ENCODE measurements at places on chromosomes 13 and 19.
A peak's percentile ranks its signal among the peaks of the same experiment; 100 is the strongest.

GRCh38 chr19:9406798-9407352 lies 28.5 kb downstream of the ZNF266 start:
- no peak for DNase-seq

DNA sequence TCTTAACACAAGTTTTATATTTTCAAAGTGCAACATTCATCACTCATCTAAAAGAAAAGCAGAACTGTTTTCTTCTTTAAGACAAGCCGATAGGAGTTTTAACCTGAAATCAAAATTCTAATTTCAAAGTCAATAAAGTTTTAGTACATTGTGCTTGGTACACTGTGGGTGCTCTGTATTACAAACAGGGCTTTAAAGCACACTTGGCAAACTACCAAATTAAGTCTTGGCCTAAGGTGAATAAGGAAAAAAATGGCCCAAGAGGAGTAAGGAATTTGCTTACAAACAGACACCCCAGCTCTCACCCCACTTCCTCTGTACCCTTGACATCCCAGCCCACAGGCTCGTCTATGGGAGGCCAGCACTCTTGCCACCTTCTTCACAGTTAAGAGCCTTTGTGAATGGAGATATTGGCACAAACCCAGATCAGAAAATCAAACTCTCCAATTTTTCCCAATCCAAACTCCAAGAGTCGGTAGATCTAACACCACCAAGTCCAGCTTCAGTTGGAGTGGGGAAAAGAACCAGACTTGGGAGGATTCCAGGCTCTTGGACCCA lies 66.0 kb downstream of the ABCC4 start:
- no peak for DNase-seq

- DNase-seq: no peak
Measured at GRCh38 chr13:112579310-112579843, 8.6 kb downstream of the TUBGCP3 start.

DNA sequence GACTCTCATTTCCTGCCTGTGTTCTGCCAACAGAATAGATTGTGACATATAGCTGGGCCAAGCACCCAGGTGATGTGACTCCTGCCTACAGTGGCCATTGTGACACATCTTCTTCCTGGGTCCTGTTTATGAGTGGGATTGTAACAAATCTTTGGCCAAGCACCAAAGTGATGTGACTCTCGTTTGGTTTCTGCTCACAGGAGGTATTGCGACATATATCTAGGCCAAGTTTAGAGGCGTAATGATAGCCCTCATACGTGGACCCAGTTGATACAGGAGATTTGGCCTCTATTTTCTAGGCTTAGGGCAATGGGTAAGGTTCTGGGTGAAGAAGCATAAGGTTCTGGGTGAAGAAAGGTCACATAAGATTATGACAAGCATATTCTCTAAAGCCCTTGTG lies 76.2 kb downstream of the ZNF208 start:
- DNase-seq: no peak

- no peak for DNase-seq
Measured at GRCh38 chr19:30695171-30695875, 323.1 kb downstream of the ZNF536 start.

DNA sequence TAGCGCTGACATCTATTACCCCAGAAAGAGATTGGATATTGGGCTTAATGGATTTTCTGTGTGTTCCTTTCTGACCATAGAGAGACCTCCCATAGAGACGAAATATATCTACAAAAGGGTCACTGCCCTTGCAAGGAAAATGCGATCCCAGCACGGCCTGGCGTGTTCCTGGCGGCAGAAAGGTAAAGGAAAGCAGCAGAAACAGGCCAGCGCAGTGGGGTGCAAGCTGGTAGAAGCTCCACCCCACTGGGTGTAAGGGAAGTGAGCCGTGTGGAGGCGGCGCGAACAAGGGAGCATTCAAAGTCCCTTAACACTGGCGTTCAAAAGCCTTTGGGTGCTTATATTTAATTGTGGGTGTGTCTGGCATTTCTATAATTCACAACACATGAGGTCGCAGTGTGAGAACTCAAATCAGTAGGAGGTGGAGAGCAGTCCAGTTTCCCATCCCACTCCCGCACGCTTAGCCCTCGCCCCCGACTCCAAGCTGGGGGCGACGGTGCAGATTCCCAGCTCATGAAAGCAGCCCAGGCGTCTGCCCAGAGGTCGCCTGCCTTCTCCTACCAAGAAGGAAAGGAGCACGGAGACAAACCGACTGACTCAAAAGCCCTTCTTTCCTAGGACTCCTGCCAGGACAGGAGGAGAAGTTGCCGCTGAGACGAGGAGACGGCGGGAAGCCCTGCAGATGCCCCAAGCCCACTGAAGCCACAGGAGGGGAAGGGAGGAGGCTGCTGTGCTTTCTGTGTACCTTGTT lies 478.4 kb downstream of the FOXO1 start:
- no peak for DNase-seq

GRCh38 chr13:30835442-30835841 lies 70.6 kb upstream of the MEDAG start:
- DNase-seq: no peak

- peak; percentile 46 for DNase-seq
Measured at GRCh38 chr13:49098198-49098597, 121.9 kb upstream of the MLNR start.

- peak; percentile 8 for DNase-seq
Measured at GRCh38 chr19:34555447-34555846, 73.9 kb downstream of the WTIP start.

GRCh38 chr19:23542562-23542961 lies 144.4 kb downstream of the ZNF675 start:
- DNase-seq: no peak

DNA sequence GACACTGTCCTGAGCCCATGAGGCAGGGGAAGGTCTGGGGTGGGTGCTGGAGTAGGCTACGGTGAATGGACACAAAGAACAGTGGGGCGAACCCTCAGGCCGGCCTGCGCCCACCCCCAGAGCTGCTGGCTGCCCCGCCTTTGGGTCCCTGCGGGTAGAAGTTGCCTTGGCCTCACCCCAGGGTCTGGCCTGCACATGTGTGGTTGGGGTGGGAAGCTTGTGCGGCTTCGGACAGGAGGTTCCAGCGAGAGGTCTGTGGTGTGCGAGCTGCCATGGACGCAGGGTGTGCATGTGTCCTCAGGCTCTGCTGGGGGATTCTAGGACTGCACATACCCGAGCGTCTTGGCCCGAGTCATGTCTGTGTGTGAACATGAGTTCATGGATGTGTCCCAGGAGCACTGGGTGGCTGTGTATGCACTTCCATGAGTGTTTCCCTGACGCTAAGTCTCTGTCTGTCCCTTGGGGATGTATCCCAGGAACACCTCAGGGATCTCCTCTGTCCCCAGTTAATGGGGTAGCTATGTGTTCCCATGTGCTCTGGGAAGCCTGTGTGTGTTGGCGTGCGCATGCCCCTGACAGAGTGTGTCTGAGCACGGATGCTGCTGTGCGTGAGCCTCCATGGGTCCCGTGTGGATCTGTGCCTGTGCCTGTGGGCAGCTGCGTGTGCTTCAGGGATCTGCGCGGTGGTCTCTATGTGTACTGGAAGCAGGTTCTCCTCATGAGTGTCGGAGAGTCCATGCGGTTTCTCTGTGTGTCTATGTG lies 20.8 kb upstream of the POU2F2 start:
- no peak for DNase-seq

GRCh38 chr13:51000571-51001260 lies 91.1 kb downstream of the RNASEH2B start:
- no peak for DNase-seq

- DNase-seq: no peak
Measured at GRCh38 chr13:69947582-69947981, 160.0 kb upstream of the ATXN8OS start.

- peak; percentile 93 for DNase-seq
Measured at GRCh38 chr13:110448230-110448629, 113.3 kb downstream of the RAB20 start.

- no peak for DNase-seq
Measured at GRCh38 chr13:113460599-113460998, 7.3 kb upstream of the ADPRHL1 start.

DNA sequence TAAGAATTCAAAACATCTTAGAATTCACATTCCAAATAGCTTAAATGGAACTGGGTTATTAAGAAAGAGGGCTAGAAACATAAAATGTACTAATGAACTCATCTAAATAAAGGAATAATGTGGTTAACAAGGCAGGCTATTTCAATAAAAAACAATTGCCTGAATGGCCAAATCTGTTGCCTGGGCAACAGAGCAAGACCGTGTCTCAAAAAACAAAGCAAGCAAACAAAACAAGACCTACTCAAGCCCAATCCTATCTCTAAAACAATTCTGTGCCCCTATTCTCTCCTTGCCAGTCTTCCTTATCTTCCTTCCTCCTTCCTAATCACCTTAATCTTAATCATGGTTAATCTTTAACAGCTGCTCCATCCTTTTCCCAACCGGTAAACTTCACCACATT lies 12.1 kb downstream of the IGFL1 start:
- DNase-seq: no peak

GRCh38 chr13:30685320-30685859 lies 50.0 kb upstream of the ALOX5AP start:
- DNase-seq: no peak

GRCh38 chr19:3029065-3029923 lies at the start of gene TLE2:
Gene TLE2, minus strand, starts transcription at chr19:3029280. Its CDS starts 376 bp downstream, at chr19:3028904.
- no peak for DNase-seq

DNA sequence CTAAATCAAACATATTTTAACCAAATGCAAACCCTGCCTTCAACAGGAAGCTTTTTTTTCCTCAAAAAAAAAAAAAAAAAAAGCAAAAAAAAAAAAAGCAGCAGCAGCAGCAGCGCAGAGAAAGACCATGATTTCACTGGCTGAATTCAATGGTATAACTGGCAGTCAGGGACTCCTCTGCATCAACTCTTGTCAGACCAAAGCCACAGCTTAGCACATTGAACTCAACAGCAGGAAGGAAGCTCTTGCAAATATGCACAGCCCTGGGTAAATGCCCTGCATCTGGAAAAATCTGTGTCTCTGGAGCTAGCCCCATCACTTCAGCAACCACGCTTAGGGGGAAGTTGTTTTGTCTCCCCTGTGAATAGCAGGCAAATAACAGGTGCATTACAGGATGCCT lies 17.6 kb upstream of the DHRS12 start:
- no peak for DNase-seq
